Activated CD4-positive, alpha-beta T cell treated with anti-CD3 and anti-CD28 coated beads, Interleukin-2, amount 50 U/mL, for 1 hour (primary cell): ENCODE measurements at places on chromosomes 6 and 20.

- DNase-seq = no peak
These were observed 60.5 kb downstream of the ZMYND8 start for GRCh38 chr20:47295921-47296426.

GRCh38 chr6:14641423-14642135, 524.0 kb downstream of the CD83 start:
- no peak for DNase-seq

DNA sequence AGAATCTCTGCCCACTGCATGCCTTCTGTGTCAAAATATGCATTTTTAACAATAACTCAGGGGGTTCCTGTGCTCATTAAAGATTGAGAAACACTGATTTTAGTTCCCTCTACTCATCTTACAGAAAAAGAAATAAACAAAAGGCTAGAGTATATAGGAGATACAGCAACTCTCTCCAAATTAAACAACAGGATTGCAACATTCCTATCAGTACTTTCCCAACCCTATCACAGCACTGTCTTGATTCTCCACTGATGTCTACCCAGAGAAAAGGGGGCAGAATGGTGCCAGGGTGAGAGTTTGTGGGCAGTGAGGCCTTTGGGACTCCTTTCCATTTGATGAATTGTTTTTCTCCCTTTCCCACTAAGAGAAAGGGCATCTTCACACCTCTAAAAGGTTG, 4.7 kb downstream of the OTOR start:
- no peak for DNase-seq

DNA sequence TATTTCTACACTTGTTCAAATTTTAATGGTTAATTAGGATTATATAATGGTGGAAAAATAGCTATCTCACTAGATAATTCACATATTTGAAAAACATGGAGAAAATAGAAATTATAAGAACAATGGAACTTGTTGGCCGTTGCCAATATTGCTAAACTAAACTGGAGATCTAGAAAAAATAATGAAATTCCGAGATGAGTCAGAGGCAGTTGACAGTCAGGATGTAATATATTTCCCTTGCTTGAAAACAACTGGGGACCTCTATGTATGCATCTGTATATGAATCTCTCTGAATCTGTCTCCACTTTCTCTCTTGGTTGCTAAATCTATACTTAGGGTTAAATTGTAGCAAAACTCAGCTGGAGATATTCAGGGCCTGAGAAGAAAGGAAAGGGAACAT, 1108.2 kb upstream of the GJE1 start:
- DNase-seq = no peak

GRCh38 chr6:8478418-8478817, 43.1 kb upstream of the SLC35B3 start:
- no peak for DNase-seq

DNA sequence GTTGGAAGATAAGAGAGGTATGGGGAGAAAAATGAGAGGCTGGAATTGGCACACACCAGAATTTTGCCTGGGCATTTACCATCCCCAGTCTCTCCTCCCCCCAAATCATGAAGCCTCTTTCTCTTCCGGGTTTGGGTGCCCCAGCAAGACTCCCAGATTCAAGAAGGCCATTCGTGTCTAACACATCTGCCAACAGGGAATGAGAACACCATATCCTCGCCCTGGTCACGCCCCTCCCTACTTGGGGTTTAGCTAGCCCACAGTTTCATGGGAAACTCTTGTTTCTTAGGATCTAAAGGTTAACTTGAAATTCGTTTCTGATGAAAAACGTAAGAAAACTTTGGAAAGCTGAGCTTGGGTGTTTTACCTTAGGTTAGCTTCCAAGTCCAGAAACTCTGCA, 105.5 kb upstream of the TMEM170B start:
- DNase-seq = no peak

DNA sequence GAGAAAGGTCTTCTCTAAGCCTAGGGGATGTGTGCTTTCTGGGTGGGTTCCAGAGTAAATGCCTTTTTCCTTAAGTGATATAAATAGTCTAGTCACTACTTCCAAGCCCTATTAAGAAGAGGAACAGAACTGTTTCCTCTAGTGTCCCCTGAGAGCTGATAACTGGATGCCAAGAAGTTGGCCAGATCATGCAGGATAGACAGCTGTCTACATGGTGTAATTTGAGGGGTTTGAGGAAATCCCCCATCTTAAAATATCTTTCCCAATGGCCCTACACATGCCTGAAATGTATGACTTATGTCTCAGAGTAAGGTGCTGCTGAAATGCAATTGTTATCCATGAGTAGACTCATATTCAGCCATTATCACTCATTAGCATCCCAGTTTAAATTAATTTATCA, 20.2 kb upstream of the PIM1 start:
- DNase-seq = no peak

DNA sequence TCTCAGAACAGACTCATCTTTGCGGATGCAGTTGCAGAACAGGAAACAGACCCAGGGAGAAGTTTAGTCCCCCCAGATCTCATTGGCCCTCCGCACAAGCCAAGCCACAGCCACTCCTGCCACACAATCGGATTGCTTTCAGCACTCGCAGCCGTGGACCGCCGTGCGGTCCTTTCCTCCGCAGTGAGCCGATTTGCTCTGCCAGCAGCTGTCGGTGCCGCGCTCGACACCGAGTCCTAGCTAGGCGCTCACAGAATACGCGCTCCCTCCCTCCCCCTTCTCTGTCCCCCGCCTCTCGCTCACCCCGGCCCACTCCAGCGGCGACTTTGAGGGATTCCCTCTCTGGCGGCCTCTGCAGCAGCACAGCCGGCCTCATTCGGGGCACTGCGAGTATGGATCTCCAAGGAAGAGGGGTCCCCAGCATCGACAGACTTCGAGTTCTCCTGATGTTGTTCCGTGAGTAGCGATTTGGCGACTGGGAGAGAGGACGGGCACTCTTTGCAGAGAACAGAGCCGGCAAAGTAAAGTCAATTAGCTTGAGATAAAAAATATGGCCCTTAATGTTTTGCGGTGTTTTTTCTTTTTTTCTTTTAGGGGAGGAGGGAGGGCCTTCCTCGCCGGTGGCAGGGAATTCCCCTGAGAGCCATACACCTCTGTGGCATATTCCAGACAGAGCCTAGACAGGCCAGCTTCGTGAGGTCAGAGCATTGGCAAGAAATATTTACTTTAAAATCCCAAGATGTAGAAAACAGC, at the start of gene LAMP5:
TSS of gene LAMP5 (plus strand) at position 130 of the 753 bp plus-strand sequence. CDS start at position 393, 263 bp downstream.
- DNase-seq = no peak

DNA sequence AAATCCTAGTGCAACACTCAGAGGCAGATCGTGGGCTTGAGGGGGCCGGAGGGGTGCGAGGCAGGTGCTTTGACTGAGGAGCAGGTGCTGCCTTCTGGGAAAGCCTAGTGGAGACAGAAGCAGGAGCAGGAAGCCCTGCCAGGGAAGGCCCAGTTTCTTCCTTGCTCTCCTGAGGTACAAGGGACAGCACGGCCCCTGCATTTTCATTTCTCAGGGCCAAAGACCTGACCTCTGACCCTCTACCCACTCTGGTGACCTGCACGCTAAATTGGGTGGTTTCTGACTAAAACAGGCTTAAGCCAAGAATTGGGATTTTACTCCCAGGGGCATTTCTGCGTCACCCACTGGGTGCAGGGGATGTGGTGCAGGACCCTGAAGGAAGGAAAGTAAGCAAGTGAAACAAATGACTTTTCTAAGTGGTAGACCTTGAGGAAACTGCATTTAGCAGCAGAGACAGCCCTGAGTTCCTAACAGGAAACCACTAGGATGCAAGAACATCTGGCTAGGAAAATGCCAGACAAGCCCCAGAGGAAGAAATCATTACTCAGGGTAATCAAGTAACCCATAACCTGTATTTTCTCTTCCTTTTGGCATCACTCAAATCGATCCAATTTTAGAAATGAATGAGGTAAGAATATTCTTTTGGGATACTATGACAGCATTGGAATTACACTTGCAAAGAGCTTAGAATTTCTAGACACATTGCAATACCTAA, 141.7 kb downstream of the CD164 start:
- no peak for DNase-seq
